Activated CD8-positive, alpha-beta memory T cell treated with anti-CD3 and anti-CD28 coated beads for 48 hours (primary cell): ENCODE measurements at places on chromosomes 13 and 19.

- DNase-seq = no peak
These were observed 19.2 kb upstream of the AKT2 start for GRCh38 chr19:40304306-40304705.

GRCh38 chr13:30020726-30021312 is 170.4 kb upstream of the UBL3 start:
- no peak for DNase-seq

- no peak for DNase-seq
These were observed 833.9 kb downstream of the SLITRK1 start for GRCh38 chr13:83048419-83048818.

- no peak for DNase-seq
These were observed 132.1 kb downstream of the CRYL1 start for GRCh38 chr13:20393273-20394168.

DNA sequence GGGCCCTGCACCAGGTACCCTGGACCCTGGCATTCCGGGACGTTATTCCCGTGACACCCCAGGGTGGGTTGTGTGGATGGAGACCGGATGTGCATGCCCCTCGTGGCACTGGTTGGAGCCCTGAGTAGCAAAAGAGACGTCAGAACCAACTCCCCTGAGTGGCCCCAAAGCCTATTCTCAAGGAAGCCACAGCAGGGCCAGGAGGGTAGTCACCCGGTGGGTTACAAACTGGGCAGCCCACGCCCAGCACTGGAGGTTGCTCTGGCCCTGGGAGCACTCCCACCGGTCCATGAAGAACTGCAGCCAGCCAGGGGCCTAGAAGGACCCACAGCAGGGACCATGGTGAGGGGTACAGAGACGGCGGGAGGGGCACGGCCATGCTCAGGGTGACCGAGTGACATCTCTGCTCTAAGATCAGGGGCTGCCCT is 7.5 kb downstream of the KLF16 start:
- no peak for DNase-seq

GRCh38 chr13:25867038-25867437 is 184.8 kb downstream of the SHISA2 start:
- no peak for DNase-seq

DNA sequence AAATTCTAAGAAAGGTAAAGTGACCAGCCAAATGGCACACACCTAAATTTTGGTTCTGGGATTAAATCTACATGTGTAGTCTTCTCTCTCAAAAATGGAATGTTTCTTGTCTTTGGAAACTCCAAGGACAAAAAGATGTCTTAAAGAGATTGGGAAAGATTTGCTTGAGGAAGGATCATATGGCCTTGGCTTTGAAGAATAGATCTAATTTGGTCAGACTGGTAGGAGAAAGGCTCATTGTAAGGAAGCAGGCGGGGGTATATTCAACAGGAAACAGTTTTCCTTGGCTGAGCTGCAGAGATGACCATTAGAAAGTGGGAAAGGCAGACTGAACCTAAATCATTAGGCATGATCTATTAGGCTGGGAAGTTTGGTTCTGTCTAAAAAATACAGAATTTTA is 365.3 kb downstream of the DCT start:
- no peak for DNase-seq

DNA sequence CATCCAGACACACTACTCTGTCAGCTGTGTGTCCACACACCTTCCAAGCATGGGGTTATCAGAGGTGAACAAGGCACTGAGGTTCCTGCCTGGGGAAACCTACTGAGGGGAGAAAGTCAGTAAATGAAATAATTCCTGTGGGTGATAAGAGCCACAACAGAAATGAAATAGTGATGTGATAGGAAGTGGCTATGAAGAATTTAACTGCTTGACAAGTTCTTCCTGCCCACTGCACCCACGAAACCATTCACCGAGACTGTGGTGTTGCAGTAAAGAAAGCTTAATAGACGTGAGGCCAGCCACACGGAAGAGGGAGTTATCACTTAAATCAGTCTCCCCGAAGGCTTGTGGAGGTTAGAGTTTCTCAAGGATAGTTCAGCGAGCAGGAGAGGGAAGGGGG is 353.1 kb downstream of the UQCRFS1 start:
- no peak for DNase-seq

GRCh38 chr13:44876782-44877324 is 112.4 kb downstream of the NUFIP1 start:
- DNase-seq = no peak

DNA sequence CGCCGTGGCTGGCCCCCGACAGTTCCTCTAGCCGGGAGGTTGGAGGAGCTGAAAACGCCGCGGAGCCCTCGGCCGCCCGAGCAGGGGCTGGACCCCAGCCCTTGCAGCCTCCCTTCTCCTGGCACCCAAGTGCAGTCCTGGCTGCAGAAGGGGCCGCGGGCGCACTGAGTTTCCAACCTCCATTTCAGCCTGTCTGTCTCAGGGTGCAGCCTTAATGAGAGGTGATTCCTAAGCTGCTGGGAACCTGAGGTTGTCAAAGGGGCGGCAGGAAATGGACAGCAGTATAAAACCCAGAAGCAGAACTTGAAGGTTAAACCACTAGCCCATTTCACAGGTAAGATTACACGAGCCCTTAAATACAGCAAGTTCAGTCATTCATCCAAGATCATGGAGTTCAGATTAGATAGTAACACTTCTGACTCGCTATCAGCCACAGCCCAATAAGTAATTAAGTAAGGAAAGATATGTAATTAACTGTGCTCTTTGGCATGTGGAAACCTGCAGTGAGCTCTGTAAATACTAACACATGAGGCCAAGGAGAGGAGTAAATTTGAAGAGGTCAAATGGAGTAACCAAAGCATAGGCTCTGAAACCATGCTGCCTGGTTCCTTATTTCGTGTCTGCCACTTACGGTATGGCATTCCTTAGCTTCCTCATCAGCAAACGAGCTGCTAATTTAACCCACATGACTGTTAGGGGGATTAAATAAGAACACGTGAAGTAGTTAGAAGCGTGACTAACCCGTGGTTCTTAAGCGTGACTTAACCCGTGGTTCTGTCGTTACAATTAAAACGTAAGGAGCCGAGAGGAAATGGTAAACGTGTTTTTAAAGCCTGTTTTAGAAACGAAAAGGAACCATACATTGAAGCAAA is 686 bp downstream of the SETDB2 start:
- no peak for DNase-seq

DNA sequence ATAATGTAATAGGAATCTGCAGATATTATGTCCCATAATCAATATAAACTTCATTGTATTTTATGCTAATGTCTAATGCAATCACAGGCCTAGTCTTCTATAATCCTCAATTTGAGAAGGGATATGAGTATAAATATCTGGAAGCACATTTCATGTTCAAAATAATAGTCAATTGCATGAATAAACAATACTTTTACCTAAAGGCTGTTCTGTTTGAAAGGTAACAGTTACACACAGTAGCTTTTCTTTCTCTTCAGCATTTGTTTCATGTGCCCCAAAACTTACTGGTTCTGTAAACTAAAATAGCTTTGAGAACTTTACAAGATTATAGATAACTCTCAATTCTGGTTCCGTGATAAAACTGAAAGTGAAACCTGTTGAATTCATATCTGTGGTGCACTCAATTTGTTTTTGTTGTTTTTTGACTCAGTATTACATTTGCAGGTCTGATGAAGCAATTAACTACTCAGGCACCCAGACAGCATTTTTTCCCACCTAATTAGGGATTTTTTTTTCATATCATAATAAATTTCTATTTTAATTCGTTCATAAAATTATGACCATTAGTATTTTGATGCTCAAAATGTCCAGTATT is 1193.8 kb downstream of the SLITRK1 start:
- no peak for DNase-seq

- no peak for DNase-seq
These were observed 1.1 kb downstream of the MBD3 start for GRCh38 chr19:1591421-1592023.

- DNase-seq = peak; percentile 64
These were observed 28.1 kb downstream of the GPX4 start for GRCh38 chr19:1131718-1132551.

- no peak for DNase-seq
These were observed at the start of gene STRN4 for GRCh38 chr19:46746281-46747057. Gene STRN4, minus strand, starts transcription at chr19:46746450. Its CDS starts 20 bp downstream, at chr19:46746430.

- no peak for DNase-seq
These were observed 791.7 kb upstream of the PCDH20 start for GRCh38 chr13:62207388-62207787.

DNA sequence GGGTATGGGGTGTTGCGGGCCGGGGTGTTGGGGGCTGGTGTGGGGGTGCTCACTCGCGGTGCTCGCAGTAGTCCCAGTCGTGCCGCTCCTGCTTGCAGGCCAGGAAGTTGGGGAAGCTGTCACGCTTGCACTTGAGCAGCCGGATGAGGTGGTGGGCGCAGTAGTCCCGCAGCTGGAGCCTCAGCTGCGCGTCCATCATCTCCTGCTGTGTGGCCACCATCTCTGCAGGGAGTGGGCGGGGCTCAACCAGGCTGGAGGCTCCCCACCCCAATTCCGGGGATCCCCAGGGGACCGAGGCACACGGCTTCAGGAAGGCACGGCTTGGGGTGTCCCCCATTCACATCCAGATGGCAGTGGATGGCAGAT is 5.2 kb downstream of the NDUFB7 start:
- DNase-seq = no peak

DNA sequence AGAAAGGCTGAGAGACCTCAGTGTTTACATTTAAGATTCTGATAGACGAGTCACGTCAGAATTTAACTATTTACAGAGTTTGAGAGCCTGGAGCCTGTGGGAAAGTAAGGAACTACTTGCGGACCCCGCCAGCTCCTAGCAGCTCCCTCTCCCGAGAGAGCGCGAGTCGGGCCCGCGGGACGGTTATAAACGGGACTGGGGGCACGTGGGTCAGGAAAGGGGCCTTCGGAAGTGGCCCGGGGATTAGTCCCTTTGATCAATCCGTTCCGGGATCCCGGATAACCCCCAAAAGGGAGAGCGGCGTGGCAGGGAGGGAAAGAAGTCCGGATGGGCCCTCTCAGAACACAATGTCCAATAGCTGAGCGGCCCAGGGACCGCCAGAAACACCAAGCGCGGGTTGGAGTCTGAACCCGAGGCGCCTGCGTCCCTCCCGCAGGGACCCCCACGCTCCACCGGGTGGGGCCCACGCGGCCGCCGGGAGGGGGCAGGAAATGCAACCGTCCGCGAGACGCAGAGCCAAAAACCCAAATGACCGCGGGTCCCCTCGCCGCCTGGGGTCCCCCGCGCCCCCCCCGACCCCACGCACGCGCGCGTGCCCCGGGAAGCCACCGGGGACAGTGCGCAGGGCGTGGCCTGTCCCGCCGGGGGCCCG is 3.6 kb downstream of the ZIC5 start:
- no peak for DNase-seq

DNA sequence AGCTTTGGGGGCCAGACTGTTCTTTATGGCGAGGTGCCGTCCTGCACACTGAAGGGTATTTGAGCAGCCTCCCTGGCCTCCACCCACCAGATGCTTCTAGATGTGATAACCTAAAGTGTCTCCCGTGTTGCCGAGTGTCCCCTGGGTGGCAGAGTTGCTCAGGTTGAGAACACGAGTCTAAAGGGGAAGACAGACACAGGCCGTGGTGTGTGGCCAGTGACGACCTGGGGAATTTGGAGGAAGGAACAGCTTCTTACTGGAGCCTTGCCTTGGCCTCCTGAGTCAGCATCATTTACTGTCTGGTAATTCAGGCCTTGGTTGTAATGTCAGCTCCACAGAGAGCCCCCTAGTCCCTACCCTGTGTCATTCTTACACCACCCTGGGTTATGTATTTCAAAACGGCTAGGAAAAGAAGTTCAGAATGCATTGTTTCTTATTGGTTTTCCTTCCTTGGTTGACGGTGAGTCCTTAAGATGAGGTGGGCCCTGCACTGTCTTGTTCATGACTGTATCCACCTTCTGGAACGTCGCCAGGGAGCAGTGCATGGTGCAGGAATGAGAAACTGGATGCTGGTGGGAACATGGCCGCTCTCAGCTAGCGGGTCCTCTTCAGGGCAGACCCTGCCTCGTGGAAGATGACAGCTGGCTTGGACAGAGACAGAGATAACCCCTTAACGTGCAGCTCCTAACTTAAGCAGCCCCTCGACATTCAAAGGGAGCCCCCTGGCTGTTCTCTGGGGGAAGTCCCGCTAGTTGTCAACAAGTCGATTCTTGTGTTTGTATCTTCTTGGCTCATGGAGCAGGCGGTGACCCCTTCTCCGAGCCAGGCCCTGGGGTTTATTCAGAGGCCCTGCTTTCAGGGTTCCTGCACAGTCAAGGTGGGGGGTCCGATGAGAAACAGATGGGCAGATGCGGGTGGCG is 7.2 kb downstream of the SIN3B start:
- DNase-seq = no peak

GRCh38 chr13:81116461-81117282 is 775.7 kb upstream of the SPRY2 start:
- no peak for DNase-seq

GRCh38 chr19:3819989-3820388 is 33.8 kb upstream of the MATK start:
- DNase-seq = no peak

DNA sequence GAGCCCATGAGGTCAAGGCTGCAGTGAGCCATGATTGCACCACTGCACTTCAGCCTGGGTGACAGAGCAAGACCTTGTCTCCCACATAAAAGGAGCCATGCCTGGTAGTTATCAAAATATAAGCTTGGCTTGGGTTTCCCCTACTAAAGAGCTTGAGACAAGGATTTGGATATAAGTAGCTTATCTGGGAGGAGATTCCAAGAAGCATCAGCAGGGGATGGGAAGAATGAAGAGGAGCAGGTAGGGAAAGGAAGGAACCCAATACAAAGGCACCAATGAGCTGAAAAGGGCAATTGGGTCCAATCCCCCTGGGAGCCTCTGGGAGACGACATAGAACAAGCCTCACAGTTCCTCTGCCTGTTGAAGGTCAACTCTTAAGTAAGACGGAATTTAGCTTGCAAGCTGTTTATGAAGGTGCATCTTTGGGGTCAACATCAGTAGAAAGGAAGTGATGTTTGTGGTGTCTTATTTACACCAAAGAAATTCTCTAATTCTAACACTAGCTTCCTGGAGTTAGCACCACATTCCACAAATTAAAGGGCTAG is 7.4 kb upstream of the CLEC4G start:
- no peak for DNase-seq

GRCh38 chr13:46565808-46566750 is 13.1 kb downstream of the LRCH1 start:
- DNase-seq = no peak

GRCh38 chr19:49205114-49205513 is 47.5 kb downstream of the TRPM4 start:
- DNase-seq = no peak

- no peak for DNase-seq
These were observed 250.0 kb downstream of the RGCC start for GRCh38 chr13:41707194-41707821.

- DNase-seq = no peak
These were observed 3.0 kb downstream of the ZC3H4 start for GRCh38 chr19:47110521-47111005.

- no peak for DNase-seq
These were observed 15.1 kb downstream of the PABPC3 start for GRCh38 chr13:25110956-25111584.

GRCh38 chr19:13091400-13092157 is 11.1 kb downstream of the LYL1 start:
- DNase-seq = no peak

DNA sequence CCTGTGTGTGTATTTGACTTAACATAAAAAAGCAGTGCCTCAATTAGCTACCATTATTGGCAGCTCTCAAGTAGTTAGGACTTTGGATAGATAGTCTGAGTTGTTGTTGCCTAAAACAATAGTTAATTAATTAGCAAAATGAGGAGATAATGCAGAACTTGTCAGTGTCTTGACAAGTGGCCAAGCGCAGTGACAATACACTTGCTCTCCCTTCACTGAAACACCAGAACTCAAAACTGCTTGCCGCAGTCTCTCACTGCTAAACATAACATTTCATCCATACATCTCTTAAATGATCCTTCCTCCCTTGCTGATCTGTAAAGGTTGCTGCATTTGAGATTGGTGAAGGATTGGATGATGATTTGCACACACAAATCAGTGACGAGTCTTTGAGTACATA is 61.7 kb downstream of the ARHGAP35 start:
- no peak for DNase-seq
